ENCODE measurements at places on chromosomes 1 and 21.
A peak's percentile ranks its signal among the peaks of the same experiment; 100 is the strongest.

DNA sequence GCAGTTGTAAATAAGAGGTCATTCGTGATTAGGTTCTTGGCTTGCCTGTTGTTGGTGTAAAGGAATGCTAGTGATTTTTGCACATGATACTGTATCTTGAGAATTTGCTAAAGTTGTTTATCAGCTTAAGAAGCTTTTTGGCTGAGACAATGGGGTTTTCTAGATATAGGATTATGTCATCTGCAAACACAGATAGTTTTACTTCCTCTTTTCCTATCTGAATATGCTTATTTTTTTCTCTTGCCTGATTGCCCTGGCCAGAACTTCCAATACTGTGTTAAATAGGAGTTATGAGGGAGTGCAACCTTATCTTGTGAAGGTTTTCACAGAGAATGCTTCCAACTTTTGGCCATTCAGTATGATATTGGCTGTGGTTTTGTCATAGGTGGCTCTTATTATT is 576.1 kb upstream of the RGS18 start:
- no peak for DNase-seq

DNA sequence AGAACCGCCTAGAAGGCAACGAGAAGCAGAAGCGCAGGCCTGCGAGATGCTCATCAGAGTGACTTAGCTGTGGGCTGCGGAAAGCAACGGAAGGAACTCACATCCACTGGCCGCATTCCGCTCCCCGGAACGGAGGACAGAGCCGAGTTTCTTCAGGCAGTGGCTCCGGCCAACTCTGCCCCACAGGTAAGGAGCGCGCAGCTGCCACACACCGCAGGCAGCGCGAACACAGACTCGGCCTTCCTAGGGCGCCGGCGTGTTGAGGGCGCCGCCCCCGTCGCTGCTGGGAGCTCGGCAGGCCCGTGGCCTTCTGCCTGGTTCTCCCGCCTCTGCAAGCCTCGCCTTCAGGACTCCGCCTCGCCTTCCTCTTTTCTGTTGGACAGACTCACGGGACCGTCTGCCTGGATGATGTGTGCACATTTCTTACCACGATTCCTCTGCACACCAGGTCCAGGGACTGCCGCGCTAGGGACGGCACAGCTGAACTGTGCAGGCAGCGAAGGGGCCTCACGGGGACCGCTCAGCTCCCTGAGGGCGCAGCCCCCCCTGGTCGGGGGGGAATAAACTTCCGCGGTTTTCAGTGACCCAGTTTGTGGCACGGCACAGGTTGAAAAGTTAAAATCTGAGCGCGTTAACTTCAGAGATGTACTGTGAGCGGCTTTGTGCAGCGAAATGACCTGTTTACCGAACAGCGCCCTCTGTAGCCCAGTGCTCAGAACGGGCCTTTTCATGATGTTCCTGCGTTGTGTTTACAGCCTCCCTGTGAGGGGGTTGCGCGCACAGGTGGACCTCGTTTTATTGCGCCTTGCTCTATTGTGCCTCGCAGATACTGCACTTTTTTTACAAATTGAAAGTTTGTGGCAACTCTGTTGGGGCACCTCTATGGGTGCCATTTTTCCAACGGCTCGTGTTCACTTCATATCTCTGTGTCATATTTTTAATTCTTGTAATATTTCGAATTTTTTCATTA is 15.8 kb downstream of the TCP10L start:
- DNase-seq: peak; percentile 42

DNA sequence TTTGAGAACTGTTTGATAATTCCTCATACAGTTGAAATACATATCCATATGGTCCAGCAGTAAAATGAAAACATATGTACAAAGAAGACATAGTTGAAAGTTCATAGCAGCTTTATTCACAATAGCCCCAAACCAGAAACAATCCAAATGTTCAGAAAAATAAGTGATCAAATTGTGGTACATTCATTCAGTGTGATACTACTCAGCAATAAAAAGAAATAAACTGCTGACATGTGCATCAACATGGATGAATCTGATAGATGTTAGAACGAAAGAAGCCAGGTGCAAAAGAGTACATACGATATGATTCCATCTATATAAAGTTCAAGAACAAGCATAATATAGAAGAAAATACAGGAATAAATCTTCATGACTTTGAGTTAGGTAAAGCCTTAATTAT is 77.2 kb downstream of the EVI5 start:
- DNase-seq: no peak

DNA sequence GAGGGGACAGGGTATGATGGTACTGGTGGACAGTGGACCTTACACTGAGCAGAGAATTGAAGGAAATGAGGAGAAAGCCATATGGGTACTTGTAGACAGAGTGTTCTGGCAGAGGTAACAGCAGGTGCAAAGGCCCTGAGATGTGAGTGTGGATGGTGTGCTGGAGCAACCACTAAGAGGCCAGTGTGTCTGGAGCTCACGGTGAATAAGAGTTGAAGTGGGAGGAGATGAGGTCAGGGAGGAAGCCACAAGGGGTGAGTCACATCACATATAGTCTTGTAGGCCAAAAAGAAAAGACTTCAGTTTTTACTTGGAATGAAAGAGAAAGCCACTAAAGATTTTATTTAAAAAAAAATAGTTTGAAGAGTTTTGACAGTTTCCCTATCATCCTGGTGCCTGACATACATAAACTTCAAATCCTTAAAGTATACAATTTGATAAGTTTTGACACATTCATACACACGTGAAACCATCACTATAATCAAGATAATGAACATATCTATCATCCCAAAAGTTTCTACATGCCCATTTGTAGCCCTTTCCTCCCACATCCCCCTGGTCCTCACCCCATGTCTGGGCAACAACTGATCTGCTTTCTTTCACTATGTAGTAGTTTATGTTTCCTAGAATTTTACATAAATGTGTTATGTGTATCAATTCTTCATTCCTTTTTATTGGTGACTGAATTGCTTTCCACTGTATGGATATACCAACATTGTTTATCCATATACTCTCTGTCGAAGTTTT is 148.4 kb downstream of the GPATCH2 start:
- DNase-seq: no peak

- DNase-seq: no peak
Measured at GRCh38 chr1:65791396-65791795, 1.3 kb upstream of the PDE4B start.

DNA sequence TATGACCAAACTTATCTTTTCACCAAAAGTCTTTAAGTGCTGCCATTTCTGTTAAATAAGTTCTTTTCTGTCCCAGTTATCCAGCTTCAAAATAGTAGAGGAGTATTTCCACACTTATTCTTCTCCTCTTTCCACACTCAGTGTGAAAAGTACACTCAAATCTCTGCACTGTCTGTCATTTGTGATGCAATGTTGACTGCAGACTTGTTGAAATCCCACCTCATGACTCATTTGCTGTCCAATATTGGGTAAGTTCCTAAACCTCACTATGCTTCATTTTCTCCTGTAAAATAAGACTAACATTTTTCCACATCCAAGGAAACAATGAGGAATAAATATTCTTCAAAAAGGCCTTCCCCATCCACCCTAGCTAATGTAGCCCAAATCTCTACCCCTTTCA is 17.5 kb downstream of the LRRIQ3 start:
- DNase-seq: no peak

GRCh38 chr1:53066488-53066887 is 4.5 kb downstream of the PODN start:
- DNase-seq: no peak

DNA sequence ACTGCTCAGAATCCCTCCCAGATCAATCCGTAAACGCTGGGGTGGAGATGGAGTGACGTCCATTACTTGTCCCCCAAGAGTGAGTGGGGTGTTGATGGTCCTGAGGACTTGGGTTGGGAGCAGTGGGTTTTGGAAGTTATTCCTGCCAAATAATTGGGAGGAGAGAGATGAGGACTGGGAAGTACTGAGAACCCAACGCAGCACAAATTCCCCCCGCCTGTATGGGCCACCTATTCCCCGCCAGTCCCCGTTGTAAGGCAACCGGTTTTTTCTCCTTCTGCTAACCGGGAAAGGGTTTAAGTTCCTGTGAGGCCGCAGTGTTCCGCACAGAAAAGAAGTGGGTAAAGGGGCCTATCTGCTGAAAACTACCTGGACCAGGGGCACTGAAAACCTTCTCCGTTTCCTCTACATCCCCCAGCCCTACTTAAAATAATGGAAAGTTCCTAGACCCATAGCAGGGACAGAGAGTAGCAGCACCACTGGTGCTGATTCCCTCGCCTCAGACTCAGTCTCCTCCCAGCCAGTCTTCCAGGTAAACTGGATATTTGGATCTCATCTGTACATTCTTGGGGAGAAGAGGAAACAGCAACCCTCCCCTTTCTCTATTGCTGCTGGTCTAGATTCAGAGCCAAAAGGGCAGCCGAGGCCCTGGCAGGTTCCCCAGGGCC is 738 bp downstream of the LURAP1 start:
- no peak for DNase-seq

DNA sequence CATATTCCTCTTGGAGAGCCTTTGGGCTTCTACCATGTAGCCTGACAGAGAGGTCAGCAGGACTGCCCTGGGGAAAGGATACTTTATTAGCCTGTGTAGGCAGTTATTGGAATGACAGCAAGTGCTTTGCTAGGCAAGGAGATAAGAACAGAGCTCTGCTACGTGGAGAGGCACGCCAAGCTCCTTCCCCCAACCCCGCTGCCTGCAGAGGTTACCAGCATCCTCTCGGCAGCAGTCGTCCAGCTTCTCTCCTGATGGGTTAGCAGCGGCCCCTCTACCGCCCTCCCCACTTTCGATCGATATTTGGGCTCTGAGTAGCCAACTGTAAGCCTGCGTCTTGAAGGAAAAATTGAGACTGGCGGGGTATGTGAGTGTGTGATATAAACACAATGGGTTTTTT is 122.3 kb downstream of the DHRS3 start:
- no peak for DNase-seq

DNA sequence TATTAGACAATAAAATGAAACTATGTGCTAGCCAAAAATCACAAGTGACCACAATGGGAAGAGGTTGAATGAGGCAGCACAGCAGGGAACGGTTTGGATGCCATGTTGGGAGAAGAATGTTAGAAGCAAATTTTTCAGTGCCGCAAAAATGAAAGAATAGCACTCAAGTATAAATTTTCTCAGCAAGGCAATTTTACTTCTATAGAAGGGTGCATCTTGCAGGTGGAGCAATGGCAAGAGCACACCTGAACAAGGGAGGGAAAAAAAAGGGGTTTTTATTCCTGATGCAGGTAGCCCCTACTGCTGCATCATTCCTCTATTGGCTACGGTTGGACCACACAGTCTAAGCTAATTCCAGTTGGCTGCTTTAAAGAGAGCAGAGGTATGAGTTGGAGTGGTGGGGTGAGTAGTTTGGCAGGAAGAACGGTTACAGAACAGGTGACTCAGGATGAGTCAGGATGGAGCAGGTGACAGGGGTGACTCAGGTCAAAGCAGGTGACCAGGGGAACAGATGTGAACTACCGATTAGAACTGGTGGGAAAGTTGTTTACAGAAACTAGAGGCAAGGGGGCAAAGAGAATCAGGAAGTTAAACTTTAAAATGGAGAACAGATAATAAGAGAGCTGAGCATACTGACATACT is 301.1 kb upstream of the NRIP1 start:
- no peak for DNase-seq

GRCh38 chr1:29890201-29890959 is 654.1 kb downstream of the PTPRU start:
- DNase-seq: no peak

GRCh38 chr1:18681423-18681835 is 50.8 kb downstream of the PAX7 start:
- DNase-seq: no peak

GRCh38 chr21:34243562-34243961 is 120.2 kb upstream of the KCNE2 start:
- DNase-seq: no peak

- no peak for DNase-seq
Measured at GRCh38 chr1:187634940-187635339, 806.2 kb downstream of the PLA2G4A start.

DNA sequence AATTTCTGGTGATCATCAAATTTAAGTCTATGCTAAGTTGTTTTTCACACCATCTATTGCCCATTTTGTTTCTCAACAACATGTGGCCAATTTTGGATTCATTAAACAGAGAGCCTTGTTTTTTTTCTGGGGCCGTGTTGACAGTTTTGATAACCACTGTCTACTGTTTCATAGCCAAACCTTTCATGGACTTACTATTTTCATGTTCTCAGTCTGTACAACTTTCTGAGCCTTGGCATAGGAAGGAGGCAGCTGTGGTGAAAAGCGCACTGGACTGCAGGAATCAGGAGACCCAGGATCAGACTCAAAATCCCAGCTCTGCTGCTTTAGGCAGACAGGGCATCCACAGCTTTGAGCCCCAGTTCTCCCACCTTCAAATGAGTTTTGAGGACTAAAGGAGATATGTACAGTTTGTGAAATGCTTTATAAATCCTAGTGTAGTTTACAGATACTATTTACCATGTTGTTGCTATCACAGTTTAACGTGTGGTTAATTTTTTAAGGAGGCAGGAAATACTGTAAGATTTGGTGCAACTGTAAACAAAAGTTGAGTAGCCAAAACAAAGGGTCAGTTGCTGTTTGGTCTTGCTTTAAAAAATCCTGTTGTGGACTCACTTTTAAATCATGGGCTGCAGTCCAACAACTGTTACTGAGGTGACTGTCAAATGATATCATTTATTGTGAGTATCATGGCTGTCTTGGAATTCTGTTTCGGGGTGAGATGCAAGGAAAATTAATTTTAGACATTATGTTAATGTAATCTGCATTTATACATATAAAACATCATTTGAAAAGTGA is 2.9 kb downstream of the MACO1 start:
- DNase-seq: no peak

GRCh38 chr1:18957136-18957521 is 653 bp upstream of the IFFO2 start:
- DNase-seq: no peak

DNA sequence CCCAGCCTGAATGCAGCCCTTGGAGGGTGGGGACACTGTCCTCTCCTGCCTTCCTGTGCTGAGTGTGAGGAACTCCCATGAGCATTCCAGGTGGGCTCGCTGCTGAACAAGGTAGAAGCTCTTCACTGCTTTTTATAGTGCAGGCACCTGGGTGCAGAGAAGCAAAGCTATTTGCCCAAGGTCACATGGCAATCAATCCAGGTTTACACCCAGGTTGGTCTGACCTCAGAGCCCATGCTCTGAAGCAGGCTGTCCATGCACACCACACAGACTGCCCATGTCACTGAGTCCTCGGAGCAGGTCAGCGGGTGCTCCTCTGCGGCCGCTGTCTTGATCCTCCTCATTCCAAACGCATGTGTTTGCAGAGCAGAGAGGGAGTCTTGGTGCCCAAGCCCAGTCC is 323.4 kb upstream of the VAMP3 start:
- DNase-seq: no peak
